ENCODE measurements at places on chromosomes 2 and 18.

GRCh38 chr2:180203972-180204371 is 196.9 kb upstream of the CWC22 start:
- no peak for DNase-seq

DNA sequence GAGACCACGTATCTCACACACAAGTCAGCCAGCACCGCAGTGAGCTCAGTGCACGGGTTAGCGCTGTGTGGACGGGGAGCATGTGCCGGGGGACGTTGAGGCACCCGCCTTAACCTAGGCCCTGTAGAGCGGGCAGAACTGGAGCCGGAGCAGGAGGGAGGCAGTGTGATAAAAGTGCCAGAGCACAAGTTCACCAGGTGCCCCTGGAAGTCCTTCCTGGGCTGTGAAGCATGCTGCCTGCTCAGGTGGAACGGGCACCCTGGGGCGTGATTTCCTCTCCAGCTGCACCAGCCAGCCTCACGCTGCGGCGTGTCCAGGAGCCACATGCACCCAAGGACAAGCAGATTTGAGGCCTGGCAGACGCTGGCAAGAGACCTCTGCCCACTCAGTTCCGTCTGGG is 50.3 kb downstream of the ITGB1BP1 start:
- no peak for DNase-seq

GRCh38 chr2:38708900-38709566 is 42.1 kb downstream of the SRSF7 start:
- DNase-seq, result no peak

DNA sequence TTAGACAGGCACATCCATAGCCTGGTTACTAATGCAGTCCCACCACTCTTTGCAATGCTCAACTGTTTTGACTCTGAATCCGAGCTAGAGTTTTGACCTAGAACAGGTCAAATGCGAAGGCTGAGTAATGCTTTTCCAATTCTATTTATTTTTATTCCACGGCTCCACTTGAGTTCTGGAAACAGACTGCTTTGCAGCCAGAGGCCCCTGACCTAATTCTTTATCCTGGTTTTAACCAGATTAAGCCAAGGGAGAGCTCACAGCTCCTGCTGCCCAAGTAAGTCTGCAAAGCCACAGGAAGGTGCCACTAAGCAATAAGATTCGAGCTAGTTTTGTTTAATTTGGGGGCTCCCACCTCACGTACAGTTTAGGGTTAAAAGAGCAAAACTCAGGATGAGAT is 51.4 kb downstream of the MREG start:
- no peak for DNase-seq

DNA sequence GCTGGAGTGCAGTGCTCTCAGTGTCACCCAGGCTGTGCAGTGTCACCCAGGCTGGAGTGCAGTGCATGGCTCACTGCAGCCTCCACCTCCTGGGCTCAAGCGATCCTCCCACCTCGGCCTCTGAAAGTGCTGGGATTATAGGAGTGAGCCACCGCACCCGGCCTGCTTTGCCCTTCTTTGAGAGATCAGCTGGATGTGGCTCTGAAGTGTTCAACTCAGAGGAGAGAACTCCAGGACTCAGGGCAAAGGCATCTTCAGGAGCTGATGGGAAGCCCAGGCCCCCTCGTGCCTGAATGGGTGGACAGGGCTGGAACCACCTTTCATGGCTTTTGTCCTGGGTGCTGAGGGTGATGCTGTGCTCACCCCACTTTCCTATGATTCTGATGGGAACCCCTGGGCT is 52.0 kb upstream of the HAAO start:
- DNase-seq, result no peak

GRCh38 chr2:84906108-84906899 is 848 bp downstream of the TMSB10 start:
- no peak for DNase-seq

DNA sequence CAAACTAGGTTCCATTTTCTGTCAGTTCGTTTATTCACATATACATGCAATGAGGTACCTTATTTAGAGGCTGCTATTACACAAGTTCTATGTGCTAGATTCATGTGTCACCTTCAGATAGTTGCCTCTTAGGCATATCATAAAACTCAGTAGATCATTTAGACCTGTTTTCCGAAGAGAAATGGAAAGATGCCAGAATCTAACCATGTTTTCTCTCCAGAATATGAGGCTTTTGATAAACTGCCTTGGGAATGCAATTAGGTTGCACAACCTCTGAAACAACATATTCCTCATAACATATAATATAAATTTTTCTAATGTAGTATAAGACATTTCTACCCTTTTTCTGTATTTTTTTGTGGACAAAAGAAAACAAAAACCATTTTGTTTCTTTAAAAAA is 108.1 kb downstream of the PRPF40A start:
- no peak for DNase-seq

GRCh38 chr2:7456762-7457161 is 539.5 kb downstream of the RNF144A start:
- no peak for DNase-seq

GRCh38 chr2:241195506-241196130 is 7.1 kb downstream of the ANO7 start:
- no peak for DNase-seq

GRCh38 chr2:86073225-86073624 is 32.5 kb downstream of the POLR1A start:
- DNase-seq, result no peak

- no peak for DNase-seq
Observed at GRCh38 chr2:202133200-202133908, 60.3 kb downstream of the KIAA2012 start.

GRCh38 chr2:169072163-169072925 is 3.0 kb downstream of the DHRS9 start:
- no peak for DNase-seq
